ENCODE measurements at places on chromosomes 3 and 15. TPM values are rescaled to one million over a fixed set of nuclear protein-coding genes. Genes with fewer than 3 reads are reported as not detected.

DNA sequence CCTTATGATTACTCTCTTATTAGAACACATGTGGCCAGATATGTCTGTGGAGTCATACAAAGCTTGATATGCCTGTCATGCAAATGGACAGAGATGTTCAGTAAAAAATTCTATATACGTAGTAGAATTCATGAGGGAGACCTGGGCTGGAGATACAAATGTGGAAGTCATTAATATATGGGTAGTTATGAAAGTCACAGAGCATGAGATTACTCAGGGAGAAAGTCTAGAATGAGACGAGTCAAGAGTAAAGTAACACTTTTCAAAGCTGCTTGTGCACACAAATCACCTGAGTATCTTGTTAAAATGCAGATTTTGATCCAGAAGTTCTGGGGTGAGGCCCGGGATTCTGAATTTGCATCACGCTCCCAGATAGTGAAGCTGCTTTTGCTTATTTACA, 28.4 kb downstream of the OXSM start:
- H3K27me3 ChIP-seq = no peaks in the 10 kb centered on the region
- no peaks in the 10 kb centered on the region for H3K4me1 ChIP-seq
- H3K36me3 ChIP-seq = no peaks in the 10 kb centered on the region
- H3K27ac ChIP-seq = no peak overlapping the region

- H3K4me3 ChIP-seq = no peak overlapping the region
- H3K27me3 ChIP-seq = no peaks in the 10 kb centered on the region
- H3K4me1 ChIP-seq = no peaks in the 10 kb centered on the region
- no peak overlapping the region for H3K27ac ChIP-seq
Observed at GRCh38 chr3:183870563-183870962, 14.1 kb downstream of the PARL start.

DNA sequence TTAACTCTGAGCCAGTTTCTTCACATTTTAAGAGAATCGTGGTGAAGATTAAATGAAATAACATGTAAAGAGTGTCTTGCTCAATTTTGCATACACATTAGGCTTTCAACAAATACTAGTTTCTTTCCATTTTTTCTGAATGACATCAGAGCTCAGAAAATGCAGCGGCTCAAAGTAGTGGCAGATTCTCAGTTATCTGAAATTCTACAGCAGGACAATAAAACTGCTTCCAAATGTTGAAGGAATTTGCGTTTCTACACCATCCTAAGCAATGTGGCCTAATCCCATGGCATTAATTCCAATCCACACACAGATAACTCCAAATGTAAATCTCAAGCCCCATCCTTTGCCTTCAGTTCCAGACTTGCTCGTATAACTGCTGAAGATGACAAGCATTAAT, 115.8 kb downstream of the PLCH1 start:
- no peak overlapping the region for H3K27ac ChIP-seq
- DNase-seq = no peak
- no peak overlapping the region for H3K4me3 ChIP-seq
- H3K36me3 ChIP-seq = no peaks in the 10 kb centered on the region

DNA sequence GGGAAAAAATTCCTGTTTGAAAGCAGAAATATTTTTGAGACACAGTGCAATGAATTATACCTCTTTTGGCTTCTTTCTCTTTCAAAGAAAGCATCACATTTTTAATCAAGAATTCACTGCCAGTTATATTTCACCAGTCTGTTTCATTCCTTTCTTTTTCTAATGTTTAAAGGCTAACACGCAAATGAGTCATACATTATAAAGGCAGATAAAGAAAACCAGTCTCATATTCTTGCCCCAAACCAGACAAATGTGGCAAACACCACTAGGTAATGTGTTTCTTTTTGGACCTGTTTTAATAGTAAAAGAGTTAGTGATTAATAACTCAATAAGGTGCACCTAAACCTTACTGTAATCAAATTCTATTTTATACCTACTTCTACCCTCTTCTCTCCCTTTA, 83.8 kb downstream of the PLOD2 start:
- H3K36me3 ChIP-seq = no peaks in the 10 kb centered on the region
- H3K27ac ChIP-seq = no peak overlapping the region
- no peak for DNase-seq
- no peaks in the 10 kb centered on the region for H3K4me1 ChIP-seq
- no peaks in the 10 kb centered on the region for H3K27me3 ChIP-seq

DNA sequence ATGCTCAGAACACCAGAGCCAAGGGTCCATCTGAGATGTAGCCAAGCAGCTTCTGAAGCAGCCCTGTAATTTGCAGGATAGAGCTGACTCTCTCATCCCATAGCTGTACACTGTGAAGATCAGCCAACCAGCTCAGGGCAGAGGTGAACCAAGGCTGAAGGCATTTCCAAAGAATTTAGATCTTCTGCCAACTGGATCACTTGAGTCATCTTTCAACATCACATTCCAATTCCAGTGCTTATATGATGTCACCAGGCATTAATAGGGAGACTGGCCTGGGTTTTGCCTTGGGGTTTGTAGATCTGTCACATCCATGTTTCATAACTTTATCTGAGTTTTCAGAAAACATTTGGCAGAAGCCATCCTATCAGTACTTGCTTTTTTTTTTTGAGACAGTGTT, 98.2 kb downstream of the NR2F2 start:
- no peaks in the 10 kb centered on the region for H3K36me3 ChIP-seq
- H3K27ac ChIP-seq = peak overlapping the region; percentile 48
- H3K27me3 ChIP-seq = no peaks in the 10 kb centered on the region
- H3K4me1 ChIP-seq = no peaks in the 10 kb centered on the region

DNA sequence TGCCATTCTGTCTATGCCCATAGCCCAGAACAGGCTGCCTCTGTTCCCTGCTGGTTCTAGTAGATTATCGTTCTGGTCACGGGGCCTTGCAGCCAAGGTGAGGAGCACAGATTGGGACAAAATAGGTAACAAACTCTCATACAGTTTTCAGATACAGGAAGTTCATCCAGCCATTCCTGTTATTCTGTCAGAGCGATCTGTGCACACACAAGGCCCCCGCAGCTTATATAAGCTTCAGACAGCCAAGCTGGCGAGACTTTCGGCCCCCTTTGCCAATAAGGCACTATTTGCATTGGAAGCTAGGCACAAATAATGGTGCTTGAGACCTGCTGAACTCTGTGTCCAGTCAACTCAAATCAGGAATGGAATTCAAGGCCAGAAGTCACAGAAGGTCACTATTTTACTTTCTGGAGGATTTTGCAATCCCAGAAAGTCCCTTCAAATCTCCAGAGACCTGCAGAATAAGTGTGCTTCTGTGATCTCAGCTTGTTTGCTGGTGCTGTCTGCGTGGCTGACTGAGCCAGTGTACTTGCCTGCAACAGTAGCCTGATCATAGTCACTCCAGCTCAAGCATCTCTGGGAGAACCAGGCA, 69.4 kb downstream of the BFSP2 start:
- no peaks in the 10 kb centered on the region for H3K27me3 ChIP-seq
- DNase-seq = no peak
- H3K36me3 ChIP-seq = no peaks in the 10 kb centered on the region
- no peak overlapping the region for H3K27ac ChIP-seq
- H3K4me3 ChIP-seq = no peak overlapping the region

DNA sequence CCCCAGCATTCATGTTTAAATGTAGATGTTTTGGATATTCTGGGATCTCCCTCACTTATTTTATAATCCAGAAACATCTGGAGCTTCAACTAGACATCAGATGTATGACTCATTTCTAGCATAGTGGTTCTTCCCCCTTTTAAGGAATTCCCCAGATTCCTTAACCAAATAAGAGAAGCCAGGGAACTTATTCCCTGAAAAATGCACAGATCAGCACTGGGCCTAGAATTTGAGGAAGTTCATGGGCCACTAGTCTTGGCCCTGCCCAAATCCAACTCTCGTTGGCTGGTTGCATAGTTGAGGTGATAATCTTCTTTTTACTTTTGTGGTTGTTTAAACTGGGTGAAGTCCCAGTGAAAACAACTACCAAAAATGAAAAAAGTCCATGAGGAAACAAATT, 20.4 kb downstream of the RARRES1 start:
- H3K4me3 ChIP-seq = no peak overlapping the region
- peaks cover 27% of the 10 kb centered on the region for H3K36me3 ChIP-seq
- no peaks in the 10 kb centered on the region for H3K27me3 ChIP-seq

GRCh38 chr15:69691307-69692015, 238.8 kb downstream of the RPLP1 start:
- H3K4me3 ChIP-seq = no peak overlapping the region
- H3K27ac ChIP-seq = no peak overlapping the region
- H3K36me3 ChIP-seq = no peaks in the 10 kb centered on the region
- no peaks in the 10 kb centered on the region for H3K27me3 ChIP-seq
- DNase-seq = no peak
- no peaks in the 10 kb centered on the region for H3K4me1 ChIP-seq

- no peaks in the 10 kb centered on the region for H3K27me3 ChIP-seq
- no peak overlapping the region for H3K27ac ChIP-seq
- no peak for DNase-seq
- no peaks in the 10 kb centered on the region for H3K4me1 ChIP-seq
- no peak overlapping the region for H3K4me3 ChIP-seq
Observed at GRCh38 chr3:127606981-127607595, 8.9 kb downstream of the MCM2 start.

DNA sequence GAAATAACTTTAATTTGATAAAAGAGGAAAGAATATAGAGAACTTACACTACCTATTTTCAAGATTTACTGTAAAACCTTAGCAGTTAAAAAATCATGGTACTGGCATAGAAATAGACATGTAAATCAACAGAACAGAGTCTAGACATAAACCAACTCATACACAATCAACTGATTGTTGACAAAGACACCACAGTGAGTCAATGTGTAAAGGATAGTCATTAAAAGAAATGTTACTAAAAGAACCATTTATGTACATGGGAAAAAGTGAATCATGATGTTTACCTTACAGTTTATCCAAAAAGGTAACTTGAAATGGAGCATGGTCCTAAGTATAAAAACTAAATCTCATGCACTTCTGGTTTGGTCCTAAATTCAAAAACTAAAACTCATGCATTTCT, 847.4 kb downstream of the IGSF11 start:
- no peaks in the 10 kb centered on the region for H3K27me3 ChIP-seq
- DNase-seq = no peak
- no peak overlapping the region for H3K4me3 ChIP-seq
- H3K27ac ChIP-seq = no peak overlapping the region
- H3K36me3 ChIP-seq = no peaks in the 10 kb centered on the region
- H3K4me1 ChIP-seq = no peaks in the 10 kb centered on the region

- no peak overlapping the region for H3K27ac ChIP-seq
- H3K36me3 ChIP-seq = no peaks in the 10 kb centered on the region
- DNase-seq = no peak
- no peaks in the 10 kb centered on the region for H3K4me1 ChIP-seq
Observed at GRCh38 chr3:1131166-1131565, 38.3 kb downstream of the CNTN6 start.

- no peak overlapping the region for H3K27ac ChIP-seq
- no peaks in the 10 kb centered on the region for H3K36me3 ChIP-seq
- H3K4me1 ChIP-seq = peaks cover 5% of the 10 kb centered on the region
- no peak overlapping the region for H3K4me3 ChIP-seq
- DNase-seq = no peak
Observed at GRCh38 chr3:139477710-139478640, 1.7 kb upstream of the RBP2 start.

GRCh38 chr3:172856795-172857742, 106.5 kb downstream of the ECT2 start:
- no peaks in the 10 kb centered on the region for H3K27me3 ChIP-seq
- H3K27ac ChIP-seq = no peak overlapping the region
- H3K4me1 ChIP-seq = no peaks in the 10 kb centered on the region
- DNase-seq = no peak

DNA sequence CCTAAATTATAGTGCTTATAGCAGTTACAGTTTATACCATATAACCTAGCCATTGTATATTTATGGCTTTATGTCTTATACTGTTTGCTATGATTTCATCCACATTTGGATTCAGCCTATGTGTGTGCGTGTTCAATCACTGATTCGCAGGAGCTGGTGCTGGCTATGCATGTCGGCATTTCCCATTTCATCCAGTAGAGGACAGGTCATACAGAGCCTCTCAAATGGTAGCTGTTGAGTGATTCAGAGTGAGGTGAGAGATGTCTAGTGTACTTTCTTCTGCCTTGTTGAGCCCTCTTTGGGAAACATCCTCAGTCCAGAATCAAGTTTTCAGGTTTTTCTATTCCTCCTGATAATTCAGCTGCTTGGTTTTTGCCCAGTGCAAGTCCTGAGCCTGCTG, 76.1 kb downstream of the FRMD4B start:
- H3K4me1 ChIP-seq = peaks cover 4% of the 10 kb centered on the region
- no peaks in the 10 kb centered on the region for H3K27me3 ChIP-seq
- H3K36me3 ChIP-seq = no peaks in the 10 kb centered on the region
- H3K4me3 ChIP-seq = no peak overlapping the region
- no peak for DNase-seq
- H3K27ac ChIP-seq = no peak overlapping the region

DNA sequence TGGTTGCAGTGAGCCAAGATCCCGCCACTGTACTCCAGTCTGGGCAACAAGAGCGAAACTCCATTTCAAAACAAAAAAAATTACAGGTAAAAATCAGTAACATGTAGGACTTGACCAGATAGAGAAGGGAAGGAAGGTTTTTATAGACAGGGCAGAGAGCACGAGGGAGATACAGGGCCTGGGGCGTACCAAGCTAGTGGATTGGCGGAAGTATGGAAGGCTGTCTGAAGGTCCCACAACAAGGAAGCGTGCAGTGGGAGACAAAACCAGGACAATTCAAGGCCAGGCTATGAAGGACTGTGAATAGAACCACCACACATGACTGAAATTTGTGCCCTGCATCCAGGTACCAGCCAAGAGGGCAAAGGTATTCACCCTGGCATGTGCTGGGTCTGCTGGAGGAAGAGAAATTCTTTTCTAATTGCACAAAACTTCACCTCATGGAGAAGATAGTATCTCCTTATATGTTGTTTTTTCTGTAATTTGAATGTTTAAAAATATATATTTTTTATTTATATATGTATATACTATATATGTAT, 33.0 kb upstream of the BCL2A1 start:
- no peaks in the 10 kb centered on the region for H3K4me1 ChIP-seq
- no peak overlapping the region for H3K4me3 ChIP-seq
- H3K27ac ChIP-seq = no peak overlapping the region
- H3K27me3 ChIP-seq = no peaks in the 10 kb centered on the region

GRCh38 chr15:68389041-68389930, 42.7 kb downstream of the ITGA11 start:
- H3K27me3 ChIP-seq = no peaks in the 10 kb centered on the region
- no peaks in the 10 kb centered on the region for H3K36me3 ChIP-seq
- H3K4me1 ChIP-seq = no peaks in the 10 kb centered on the region
- H3K27ac ChIP-seq = no peak overlapping the region
- no peak for DNase-seq

GRCh38 chr3:41329881-41330280, 130.6 kb downstream of the CTNNB1 start:
- DNase-seq = no peak
- no peaks in the 10 kb centered on the region for H3K36me3 ChIP-seq
- H3K4me1 ChIP-seq = peaks cover 7% of the 10 kb centered on the region
- no peak overlapping the region for H3K4me3 ChIP-seq

Gene ZNF502
- total RNA-seq = 2.3 TPM

Gene SLC22A13
- total RNA-seq = not detected

Gene SLC28A1
- not detected for total RNA-seq

Gene SLC24A5
- not detected for total RNA-seq

Gene FHIT
- total RNA-seq = 3.6 TPM

Gene RABL3
- 14.2 TPM for total RNA-seq

Gene ARHGAP11A
- 4.7 TPM for total RNA-seq
